NCI-H460 (cell line): ENCODE measurements at places on chromosomes 7 and 10. TPM values are rescaled to one million over a fixed set of nuclear protein-coding genes. Genes with fewer than 3 reads are reported as not detected.

Gene IMPDH1
- 84.5 and 88.9 TPM in 2 replicates for total RNA-seq

Gene NCOA4
- total RNA-seq, result 101 and 107 TPM in 2 replicates

DNA sequence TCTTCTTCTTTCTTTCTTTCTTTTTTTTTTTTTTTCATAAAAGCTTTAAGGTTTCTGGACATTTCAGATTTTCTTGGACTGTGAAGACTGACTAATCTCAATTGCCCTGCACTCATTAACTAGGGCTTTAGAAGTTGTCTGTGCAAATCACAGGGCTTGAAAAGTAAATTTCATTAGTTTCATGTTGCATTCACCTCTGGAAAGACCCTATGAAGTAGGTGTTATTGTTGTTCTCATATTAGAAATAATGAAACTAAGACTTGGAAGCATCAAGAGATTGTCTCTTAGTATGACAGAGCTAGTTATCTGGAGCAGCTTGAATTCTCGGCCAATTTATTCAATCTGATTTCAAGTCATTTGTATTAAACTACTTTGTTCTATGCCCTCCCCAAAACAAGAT lies 28.2 kb upstream of the SEMA3D start:
- DNase-seq, result no peak

DNA sequence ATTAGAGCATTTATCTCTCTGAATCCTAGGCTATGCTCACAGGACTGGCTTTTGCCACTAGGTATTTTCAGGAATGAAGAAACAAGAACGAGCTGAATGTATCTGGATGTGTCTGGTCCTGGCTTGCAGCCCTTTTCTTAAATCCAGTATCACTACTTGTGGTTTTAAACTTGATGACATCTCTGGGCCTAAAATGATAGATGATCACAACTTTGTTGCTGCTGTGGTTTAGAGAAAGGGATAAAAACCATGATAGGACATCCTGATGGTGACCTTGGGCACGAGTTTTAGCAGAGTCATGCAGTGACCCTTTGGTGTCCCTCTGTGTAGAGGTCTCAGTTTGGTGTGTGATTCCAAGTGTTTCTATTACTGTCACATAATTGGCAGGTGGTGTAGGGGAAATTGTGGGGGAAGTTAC lies 31.7 kb upstream of the SEMA3C start:
- no peak for DNase-seq

DNA sequence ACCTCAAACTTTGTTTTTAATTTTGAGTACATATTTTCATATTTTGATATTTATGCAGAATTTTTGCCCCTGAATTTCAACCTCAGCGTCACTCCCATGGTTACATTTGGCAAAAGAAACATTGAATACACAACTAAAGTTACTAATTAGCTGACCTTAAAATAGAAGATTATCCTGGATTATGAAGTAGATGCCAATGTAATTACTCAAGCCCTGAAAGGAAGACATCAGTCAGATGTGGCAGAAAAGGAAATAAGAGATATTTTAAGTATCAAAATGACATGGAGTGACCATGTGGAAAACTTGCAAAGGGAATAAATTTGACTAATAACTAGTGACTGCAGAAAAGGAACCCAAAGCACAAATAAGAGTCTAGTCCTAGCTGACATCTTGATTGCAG lies 701.3 kb upstream of the KCND2 start:
- DNase-seq, result no peak

DNA sequence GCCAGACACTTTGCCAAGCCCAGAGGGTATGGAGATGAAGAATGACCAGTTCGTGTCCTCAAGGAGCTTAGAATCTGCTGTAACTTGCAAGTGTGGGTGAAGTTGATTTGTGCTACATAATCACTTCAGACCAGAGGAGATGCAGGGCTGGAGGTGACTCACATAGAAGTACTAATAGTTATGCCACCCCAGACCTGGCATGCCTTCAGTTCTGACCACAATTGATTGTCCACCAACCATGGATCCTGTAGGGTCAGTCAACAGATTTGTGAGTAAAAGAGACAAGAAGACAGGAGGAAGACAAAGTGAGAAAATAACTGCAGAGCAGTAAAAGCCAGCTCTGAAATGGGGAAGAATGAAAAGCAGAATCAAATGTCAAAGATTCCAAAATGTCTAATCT lies 51.2 kb upstream of the BMPER start:
- DNase-seq, result no peak

DNA sequence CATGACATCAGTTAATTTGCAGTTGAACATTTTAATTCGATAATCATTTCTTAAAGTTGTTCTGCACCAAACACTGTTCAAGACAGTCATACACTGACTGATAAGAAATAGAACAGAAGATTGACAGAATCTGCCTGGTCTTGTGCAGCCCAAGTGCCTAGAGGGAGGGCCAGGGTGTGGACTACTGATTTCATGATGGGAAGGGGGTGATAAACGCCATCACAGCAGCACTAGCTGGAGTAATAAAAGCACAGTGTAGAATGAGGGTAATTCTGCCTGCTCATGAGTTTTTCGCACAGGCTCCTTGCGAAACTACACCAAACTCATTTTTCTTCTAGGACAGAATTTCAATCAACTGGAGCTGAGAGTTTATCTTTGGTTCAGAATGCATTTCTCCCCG lies 270.1 kb downstream of the ARL4A start:
- no peak for DNase-seq

DNA sequence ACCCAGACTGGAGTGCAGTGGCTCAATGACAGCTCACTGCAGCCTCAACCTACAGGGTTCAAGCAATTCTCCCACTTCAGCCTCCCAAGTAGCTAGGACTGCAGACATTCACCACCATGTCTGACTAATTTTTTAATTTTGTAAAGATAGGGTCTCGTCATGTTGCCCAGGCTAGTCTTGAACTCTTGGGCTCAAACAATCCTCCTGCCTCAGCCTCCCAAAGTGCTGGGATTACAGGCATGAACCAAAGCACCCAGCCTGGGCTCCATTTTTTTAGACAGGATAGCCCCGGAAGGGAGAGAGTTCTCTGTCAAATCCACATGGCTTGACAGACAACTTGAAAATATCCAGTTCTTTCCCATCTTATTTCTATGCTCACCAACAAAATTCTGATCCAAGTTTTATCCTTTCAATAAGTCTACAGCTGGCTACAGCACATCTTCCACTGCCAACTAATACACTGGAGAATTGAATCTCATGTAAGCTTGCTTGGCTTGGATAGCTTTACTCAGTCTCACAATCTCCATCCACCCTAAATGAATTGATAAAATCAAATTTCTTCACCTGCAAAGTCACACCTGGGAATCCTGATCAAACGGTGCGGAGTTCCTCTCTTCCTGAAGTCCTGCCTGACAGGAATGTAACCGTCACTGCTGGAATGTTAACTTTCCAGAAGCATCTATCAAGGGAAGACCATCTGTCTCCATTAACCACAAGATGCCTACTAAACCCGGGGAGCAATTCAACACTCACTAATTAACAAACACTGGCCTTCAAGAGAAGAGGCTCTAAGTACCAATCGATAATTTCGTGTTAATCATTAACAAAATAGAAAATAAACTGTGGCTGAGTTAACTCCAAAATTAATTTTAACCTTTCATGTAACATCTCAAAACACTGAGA lies 239.7 kb upstream of the MKLN1 start:
- DNase-seq, result no peak

DNA sequence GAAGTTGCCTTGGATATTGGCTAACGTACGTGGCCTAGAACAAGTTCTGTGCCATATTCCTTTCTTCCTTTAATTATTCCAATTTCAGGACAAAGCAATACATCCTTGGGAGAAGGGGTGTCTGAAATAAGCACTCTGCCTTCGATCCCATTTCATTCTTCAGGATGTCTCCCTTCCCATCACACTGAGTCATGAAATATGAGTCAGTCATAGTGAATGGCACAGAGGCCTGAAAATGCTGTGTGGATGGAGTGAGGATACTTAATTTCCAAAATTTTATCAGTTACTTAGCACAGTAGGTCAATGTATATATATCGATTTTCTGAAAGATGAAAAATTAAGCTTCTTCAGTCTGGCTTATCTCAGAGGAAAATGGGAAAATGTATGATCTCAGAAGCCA lies 19.5 kb downstream of the EVX1 start:
- DNase-seq, result no peak

Gene ADAM12
- total RNA-seq, result 0.95 and 1.1 TPM in 2 replicates

DNA sequence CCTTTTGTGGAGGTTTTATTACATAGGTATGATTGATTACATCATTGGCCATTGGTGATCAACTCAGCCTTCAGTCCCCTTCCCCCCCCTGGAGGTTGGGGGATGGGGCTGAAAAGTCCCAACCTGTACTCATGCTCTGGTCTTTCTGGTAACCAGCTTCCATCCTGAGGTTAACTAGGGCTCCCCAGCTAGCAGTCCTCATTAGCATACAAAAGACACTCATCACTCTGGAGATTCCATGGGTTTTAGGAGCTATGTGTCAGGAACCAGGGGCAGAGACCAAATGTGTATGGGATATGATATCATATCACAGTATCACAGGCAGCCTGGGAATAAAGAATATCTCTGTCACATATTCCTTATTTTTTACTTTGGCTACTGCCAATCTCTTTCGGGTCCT lies 13.6 kb downstream of the CCSER2 start:
- no peak for DNase-seq

Gene ANKRD2
- total RNA-seq, result 2.0 and 3.1 TPM in 2 replicates

GRCh38 chr10:123743441-123744223 lies 77.5 kb downstream of the GPR26 start:
- peak; percentile 14 for DNase-seq

DNA sequence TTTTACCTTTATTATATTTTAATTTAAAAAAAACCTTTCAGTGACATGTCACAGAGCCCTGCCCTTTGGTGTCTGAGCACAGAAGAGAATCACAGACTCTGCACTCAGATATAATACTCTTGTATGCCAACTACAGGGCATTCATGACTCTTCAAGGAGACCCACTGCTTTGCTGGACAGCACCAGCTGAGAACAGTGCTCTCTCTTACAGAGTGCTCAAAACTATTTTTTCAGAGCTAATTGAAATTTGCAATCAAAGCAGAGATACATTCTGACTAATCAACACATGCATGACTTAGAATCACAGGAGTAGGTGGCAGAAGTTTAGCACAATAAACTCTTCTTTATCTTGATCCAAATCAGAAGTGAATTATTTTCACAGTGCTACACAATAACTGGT lies 99.1 kb downstream of the OSBPL3 start:
- DNase-seq, result no peak

DNA sequence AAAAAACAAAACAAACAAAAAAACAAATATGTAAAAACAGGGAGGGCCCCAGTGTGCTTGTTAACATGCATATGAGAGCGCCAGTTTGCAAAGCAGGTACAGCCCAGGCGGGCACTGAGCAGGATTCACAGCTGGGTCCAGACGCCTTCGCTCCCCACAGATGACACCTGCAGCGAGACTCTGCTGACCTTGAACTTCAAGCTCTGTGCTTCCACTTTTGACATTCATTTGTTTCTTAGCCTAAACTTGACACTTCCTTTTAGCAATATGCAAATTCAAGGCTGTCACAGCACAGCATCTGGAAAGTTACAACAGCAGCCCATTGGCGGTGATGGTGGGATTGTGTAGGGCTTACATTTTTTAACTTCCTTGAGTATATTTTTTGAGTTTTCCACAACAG lies 88.8 kb upstream of the TNS3 start:
- no peak for DNase-seq

DNA sequence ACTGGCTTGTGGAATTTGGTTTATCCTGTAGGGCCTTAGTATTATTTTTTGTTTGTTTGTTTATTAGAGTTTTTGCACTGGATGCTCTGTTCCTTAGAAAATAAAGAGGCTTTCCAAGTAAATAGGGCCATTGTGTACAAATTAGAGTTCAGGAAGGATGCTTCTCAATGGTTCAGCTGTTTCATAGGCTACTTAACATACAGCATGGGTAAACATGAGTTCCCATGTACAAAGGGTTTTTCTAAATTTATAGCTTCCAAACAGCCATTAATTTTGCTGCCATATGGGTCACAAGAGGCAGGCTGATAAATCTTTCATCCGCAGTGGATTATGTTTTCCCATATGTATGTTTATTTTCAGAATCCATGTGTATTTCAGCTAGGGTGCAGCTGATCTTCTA lies 121.6 kb upstream of the WDR11 start:
- no peak for DNase-seq

Gene UCMA
- not detected in 2 replicates for total RNA-seq

GRCh38 chr7:46881507-46882127 lies 700.3 kb downstream of the TNS3 start:
- DNase-seq, result no peak

DNA sequence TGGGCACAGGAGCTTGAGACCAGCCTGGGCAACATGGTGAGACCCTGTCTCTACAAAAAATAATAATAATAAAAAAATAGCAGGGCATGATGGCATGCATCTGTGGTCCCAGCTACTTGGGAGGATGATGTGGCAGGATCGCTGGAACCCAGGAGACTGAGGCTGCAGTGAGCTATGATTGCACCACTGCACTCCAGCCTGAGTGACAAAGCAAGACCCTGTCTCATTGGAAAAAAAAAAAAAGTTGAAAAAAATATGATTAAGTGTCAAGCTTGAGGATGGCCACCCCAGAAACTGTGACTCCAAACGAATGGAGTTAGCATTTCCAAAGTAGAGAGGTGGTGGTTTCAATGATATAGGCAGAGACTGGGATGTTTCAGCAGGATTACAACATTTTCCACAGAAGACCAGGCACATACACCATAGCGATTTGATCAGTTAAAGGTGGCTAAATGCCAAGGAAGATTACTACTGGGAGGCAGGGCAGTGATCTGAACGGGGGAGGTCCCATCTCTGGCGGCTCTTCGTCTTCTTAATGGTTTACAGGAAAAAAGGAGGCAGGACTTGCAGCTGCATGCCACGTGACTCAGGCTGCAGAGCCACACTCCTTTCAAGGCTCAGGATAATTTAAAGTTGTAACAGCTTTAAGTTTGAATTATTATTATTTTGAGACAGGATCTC lies 250.6 kb upstream of the GALNT17 start:
- DNase-seq, result no peak

DNA sequence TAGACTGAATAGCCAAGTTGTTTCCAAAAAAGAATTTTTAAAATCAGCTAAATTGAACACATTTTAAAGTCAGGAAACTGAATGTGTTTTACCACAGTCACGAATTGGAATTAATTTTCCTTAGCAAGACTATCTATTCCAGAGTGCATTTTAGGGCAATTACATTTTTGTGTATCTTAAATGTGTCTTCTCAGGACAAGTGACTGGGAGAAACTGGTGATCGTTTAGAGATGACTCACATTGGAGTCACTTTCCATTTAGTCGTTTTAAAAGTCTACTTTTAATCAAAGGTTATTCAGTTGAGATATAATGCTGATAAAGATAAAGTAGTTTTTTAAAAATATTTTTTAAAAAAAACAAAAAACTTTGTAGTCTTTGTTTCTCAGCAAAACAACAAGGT lies 191.7 kb upstream of the SLC26A5 start:
- no peak for DNase-seq

GRCh38 chr10:82922755-82923154 lies 1047.8 kb downstream of the NRG3 start:
- no peak for DNase-seq

Gene GALNT17
- 3.1 TPM in 2 replicates for total RNA-seq

Gene ATP5F1C
- total RNA-seq, result 299 and 327 TPM in 2 replicates

Gene FKBP6
- total RNA-seq, result 0.17 TPM in 1 of 2 replicates, not detected in the other

GRCh38 chr10:78231327-78231726 lies 197.7 kb downstream of the RPS24 start:
- DNase-seq, result no peak

Gene DBF4
- total RNA-seq, result 57.0 and 58.6 TPM in 2 replicates

Gene TAS2R4
- total RNA-seq, result 1.2 and 1.3 TPM in 2 replicates

Gene PRKG1
- total RNA-seq, result 0.81 and 1.0 TPM in 2 replicates

Gene IGFBP3
- 336 and 359 TPM in 2 replicates for total RNA-seq
